NCI-H2029 treated with DMSO at 0.1 percent for 48 hours (cell line): ENCODE measurements at places on chromosomes 3 and 15.

- no peak for DNase-seq
These were observed 47.1 kb downstream of the FLNB start for GRCh38 chr3:58055314-58055713.

- no peak for DNase-seq
These were observed 129.4 kb downstream of the CHST2 start for GRCh38 chr3:143249014-143249413.

DNA sequence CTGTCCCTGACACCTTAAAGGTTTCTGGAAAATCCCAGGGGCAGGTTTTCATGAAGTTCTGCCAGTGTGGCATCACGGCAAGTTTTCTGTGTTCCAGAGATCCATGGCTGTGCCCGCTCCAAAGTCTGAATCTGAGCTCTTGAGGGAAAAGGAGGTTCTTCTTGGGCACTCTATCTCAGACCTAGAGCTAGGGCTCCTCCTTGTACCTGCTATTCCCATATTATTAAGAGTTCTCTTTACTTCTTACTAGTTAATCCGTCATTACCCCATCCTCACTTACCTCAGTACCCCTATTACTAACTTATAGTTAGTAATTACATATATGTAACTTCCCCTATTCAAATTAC lies 5.9 kb upstream of the TRA2B start:
- no peak for DNase-seq

GRCh38 chr15:71325481-71325880 lies 210.2 kb downstream of the THSD4 start:
- DNase-seq = no peak

- no peak for DNase-seq
These were observed 18.7 kb downstream of the TMF1 start for GRCh38 chr3:69033470-69033869.

DNA sequence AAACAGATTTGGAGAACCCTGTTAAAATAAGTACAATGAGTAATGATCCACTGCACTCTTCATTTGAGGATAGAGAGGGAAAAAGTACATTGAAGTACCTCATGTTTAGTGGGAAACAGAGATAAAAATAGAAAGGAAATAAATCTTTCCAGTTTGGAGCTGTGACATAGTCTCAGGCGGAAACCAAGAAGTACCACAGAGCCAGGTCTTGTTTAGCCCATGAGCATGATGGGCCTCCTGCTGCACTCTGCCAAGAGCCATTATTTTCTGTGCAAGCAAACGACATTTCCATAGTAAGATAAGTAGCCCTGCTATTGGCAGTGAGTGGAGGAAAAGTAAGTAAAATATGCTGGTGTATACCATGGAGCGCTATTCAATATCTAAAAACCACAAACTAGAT lies 796.1 kb downstream of the TBL1XR1 start:
- DNase-seq = no peak

DNA sequence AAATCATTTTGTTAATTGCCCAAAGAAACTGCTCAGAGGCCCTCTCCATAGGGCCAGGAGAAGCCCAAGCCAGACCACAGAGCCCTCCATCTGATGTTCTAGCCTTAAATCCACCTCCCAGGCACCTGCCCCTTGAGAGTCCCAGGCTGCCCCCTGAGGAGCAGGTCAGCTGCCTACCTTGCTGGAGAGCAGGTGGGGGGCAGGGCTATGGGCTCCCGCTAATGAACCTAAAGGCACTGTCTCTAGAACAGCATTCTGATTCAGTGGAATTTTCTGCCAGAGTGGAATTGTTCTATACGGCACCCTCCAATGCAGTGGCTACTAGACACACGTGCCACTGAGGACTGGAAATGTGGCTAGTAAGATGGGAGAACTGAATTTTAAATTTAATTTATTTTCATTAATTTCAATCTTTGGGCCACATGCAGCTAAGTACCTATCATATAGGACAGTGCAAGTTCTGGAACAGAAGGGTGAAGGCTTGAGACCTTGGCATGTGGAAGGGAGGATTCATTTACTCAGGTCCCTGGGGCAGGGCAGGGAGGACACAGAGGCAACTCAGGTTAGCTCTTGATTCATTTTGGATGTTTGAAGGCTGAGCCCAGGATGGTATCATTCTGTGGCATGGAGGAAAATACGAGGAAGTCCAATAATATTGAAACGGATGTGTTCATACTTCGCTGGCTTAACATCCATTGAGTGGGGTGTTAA lies 11.4 kb downstream of the AMOTL2 start:
- no peak for DNase-seq

DNA sequence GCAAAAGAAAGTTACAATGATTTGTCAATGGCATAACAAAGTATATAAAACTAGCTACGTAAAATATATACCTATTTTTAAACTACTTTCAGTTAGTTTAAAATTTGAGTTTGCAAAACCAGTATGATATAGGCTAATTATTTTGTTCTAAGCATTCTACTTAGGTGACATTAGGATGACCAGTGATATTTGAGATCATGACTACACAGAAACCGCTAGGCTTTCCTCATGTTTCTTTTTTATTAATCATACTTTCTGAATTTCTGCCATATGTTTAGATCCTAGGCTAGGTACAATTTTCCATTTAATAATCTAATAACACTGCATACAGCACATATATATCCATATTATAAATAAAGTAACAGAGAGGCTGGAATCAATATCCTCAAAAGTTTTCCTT lies 52.4 kb upstream of the XRN1 start:
- no peak for DNase-seq

GRCh38 chr3:126501736-126502135 lies 15.8 kb downstream of the UROC1 start:
- DNase-seq = no peak

DNA sequence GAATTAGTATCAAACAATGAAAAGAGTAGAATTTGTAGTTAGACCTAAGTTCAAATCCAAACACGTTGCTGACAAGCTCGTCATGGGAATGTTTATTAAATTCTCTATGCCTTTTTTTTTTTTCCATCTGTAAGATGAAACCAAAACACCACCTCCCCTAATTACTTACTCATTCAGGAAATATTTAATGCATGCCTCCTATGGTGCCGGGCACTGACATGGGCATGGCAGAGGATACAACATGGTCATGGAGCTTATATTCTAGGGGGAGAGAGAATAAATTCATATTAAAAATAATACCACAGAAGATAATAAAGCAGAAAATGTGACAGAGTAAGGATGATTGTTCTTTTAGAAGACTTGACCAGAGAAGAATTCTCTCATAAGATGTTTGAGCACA lies 215.8 kb downstream of the RYR3 start:
- DNase-seq = no peak

GRCh38 chr15:27686369-27686768 lies 412.7 kb downstream of the OCA2 start:
- no peak for DNase-seq

DNA sequence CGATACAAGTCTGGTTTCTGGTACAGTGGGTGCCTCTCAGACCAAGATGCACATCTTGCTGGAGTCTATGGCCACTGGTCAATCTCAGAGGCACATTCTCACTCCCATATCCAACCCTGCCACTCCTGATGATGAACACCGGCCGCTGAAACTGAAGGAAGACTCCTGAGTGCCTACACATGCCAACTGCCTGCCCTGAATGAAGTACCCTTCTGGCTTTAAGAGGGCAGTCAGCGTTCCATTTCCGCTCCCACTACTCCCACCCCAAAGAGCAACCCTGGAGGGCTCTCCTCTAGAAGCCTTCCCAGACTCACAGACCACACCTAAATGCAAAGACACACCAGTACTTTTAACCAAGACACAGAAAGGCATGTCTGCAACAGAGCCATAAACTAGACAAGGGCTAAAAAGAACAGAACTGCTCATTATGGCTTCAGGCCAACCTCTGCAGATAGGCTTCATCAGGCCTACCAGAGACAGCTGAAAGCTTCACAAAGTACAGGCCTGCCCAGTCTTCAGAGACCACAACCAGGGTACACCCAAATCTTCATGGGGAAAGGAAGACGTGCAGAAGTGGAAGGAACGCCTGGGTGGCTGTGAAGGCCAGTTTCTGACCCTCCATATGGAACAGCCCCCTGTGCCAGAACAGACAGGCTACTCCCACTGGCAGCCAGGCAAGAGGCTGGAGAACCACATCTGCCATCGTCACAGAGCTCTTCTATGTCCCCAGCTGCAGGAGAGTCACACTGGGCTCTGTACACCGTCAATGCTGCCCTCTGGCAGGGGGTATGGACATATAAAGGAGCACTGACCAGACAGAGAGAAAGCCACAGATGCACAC lies 14.3 kb downstream of the ANP32A start:
- no peak for DNase-seq

GRCh38 chr3:98733812-98734281 lies 29.3 kb upstream of the ST3GAL6 start:
- DNase-seq = no peak

- no peak for DNase-seq
These were observed 618.8 kb upstream of the CCDC54 start for GRCh38 chr3:106758459-106758858.

- peak; percentile 38 for DNase-seq
These were observed 366.8 kb upstream of the ZNF385D start for GRCh38 chr3:22117751-22118346.

- no peak for DNase-seq
These were observed 713.3 kb upstream of the CBLB start for GRCh38 chr3:106582151-106582550.

DNA sequence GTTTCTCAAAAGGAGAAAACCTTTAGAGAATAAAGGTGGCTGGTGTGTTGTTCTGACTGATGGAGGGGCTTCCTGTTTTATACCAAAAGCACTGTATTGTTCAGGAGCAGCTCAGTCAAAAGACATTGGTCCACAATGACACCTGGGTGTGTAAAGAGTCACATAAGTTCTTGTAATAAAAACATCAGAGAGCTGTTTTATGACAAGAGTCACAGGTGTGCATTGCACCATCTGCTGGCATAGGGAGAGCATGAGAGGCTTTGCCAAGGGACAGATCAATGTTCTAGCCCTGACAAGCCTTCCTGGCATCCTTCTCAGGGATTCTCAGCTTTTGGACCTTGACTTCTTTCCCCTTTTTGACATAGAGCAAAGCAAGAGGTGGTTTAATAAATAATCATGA lies 20.4 kb downstream of the ARPP21 start:
- DNase-seq = peak; percentile 19

- no peak for DNase-seq
These were observed 17.4 kb upstream of the ADPGK start for GRCh38 chr15:72800833-72801481.

- no peak for DNase-seq
These were observed 197.8 kb downstream of the EBLN2 start for GRCh38 chr3:73259291-73259690.

GRCh38 chr3:39718674-39719595 lies 90.5 kb upstream of the MYRIP start:
- no peak for DNase-seq

DNA sequence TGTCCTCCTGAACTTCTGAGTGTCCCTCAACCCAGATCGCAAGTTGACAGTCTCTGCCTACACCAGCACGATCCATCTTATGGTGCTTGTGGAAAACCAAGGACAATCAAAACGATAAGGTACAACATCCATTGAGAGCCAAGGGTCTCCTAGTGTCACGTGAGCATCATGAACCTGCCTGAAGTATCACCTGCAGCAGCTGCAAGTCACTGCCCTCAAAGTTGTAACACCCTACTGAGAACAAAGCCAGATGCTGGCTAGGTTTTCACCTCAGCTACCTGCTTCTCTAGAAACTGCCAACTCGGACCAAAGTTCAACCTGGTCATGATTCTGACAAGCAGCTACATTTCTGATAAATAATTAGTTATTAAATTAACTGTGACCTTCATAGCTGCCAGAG lies 17.5 kb downstream of the C2CD4B start:
- DNase-seq = no peak

- DNase-seq = no peak
These were observed 804.2 kb upstream of the NECTIN3 start for GRCh38 chr3:110267304-110267845.

- no peak for DNase-seq
These were observed 68.7 kb upstream of the NMNAT3 start for GRCh38 chr3:139746481-139746880.

DNA sequence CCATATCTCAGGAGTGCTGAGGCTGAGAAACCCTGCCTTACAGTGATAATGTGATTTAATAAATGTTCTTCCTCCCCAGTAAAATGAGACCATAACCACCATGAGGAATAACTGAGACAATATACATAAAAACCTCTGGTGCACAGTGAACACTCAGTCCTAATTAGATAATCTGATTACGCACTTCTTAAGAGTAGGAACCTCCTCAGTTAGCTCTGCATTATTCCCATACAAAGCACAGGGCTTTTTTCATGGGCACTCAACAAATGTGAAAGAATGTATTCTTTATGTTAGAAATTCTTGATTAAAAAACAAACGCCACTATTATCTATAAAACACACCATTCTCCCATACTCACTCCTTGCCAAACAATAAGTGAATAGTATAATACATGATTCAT lies 97.0 kb downstream of the TNIK start:
- DNase-seq = no peak

DNA sequence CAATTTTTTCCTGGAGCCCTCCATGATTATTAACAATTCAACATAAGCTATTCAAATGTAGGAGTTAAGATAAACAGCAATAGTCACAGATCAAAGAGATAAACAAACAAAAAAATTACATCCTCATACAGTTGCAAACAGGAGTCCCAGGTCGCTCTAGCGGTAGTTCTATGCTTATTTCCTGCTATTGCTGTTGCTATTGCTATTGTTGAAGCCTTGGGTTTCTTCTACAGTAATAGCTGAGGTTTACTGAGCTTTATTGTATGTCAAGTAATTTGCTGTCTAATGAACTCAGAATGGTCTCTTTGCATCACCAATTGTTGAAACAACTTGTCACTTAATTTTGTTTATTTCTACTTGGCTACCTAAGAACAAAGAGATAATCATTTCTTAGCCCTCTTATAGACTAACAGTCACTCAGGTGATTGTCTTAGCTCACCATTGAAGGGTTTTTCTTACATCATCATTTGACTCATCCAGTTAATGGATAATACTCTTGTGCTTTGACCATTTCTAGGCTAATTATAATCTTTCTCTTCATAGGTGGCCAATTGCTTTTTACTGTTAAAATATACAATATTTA lies 654.6 kb downstream of the MECOM start:
- no peak for DNase-seq

DNA sequence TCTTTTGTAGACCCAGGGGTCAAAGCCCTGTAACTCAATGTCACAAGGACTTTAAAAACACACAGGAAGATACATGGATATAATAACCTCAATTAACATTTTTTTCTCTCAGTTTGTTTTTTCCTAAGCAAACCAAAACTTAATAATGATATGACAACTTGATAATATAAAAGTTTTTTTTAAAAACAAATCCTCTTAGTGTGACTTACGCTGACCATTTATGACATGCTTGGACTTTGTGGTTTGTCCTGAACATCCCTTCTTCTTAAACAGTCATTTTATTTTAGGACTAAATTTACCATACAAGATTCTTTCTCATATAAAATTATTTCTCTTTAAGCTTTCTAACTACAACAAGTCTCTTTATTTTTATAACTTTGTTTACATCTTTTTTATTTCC lies 25.4 kb upstream of the FAM3D start:
- DNase-seq = no peak
